ENCODE measurements at places on chromosomes 2 and 18. TPM values are rescaled to one million over a fixed set of nuclear protein-coding genes. Genes with fewer than 3 reads are reported as not detected.

DNA sequence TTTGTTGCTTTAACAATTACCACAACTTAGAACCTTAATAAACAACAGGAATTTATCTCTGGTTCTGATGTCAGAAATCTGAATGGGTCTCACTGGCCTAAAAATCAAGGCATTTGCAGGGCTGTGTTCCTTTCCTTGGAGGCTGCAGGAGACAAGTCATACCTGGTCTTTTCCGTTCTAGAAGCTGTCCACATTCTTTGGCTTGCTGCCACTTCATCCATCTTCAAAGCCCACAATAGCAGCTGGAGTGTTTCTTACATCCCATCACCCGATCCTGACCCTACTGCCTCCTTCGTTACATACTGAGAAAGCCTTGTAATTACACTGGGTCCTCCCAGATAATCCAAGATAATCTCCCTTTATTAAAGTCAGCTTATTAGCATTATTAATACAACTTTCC lies 18.1 kb downstream of the NETO1 start:
- no peak for DNase-seq

DNA sequence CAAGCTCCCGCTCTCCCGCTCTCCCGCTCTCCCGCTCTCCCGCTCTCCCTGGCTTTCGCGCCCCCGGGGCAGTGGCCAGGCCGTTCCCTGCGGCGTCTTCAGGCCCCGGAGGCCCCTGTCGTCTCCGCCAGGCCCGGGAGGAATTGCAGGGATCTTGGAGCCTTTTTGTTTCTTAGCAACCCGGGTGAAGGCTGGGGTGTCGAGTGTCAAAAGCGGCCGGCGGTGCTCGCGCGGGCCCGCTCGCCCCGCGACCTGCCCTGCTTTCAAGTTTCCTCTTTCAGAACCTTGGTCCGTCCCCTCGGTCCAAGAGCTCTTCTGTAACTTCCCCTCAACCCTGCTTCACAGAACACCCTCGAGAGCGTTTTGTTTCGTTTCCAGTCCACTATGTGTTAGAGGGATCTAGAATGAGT lies 1.4 kb downstream of the RNF138 start:
- DNase-seq = peak; percentile 92

GRCh38 chr2:211391189-211391567 lies 834.8 kb downstream of the CPS1 start:
- no peak for DNase-seq

DNA sequence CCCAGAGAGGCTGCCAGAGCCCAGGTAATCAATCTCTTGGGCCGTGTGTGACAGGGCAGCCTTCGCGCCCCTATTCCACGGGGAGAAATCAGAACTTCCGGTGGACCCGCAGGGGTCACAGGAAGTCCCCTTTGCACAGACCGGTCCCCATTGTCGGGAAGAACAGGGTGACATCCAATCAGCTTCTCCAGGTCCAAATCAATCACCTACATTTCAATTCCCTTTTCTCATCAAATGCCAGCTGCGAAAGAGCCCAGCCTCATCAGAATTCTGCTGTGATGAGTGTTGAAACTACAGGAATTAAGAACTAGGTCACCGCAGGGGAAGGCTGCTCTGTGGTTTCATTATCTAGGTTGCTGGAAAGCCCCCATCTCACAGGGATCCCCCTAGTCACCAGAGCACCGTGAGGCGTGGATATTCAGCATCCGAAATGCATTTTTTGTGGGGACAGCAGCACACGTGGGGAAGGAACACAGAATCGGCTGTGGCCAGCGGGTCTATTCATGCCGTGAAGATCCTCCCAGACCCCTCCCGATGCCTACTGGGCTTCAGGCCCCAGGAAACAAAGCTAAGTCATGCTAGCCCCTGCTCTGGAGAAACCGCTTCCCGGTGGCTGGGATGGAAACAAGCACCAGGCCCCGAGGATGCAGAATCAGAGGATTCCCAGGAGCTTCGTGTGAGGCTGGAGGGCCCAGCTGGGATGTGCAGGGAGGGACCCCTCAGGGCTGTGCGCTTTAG lies 193.7 kb upstream of the ID2 start:
- no peak for DNase-seq

DNA sequence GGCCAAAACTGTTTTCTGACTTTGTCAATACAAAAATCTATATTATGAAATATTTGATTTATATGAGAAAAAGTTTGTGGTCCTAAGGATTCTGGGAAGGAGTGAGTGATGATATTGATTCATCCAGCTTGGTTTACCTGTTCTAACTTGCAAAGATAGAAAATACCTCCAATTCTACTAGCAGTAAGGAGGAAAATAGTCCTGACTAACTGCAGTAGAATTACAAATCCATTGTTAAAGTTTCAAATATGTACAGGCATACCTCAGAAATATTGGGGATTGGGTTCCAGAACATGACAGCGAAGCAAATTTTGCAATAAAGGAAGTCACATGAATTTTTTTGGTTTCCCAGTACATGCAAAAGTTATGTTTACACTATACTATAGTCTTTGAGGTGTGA lies 158.8 kb upstream of the CYRIA start:
- no peak for DNase-seq

- no peak for DNase-seq
Measured at GRCh38 chr18:59500765-59501164, 141.7 kb upstream of the LMAN1 start.

DNA sequence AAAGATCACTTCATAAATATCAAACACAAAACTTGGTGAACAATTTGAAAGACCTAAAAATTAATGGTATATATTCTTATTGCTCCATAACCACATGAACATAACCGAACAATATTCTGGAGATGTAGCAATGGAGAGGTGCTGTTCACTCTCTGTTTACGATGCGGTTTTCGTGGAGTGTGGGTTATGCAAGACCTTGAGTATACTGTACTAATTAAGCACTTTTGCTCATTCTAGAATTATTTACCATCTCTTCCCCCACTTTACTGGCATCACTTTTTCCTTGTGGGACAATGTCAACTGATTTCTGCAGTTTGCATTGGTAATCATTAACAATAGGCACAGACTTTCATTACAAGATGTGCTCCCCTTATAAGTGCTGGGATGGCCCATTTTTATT lies 97.6 kb downstream of the RAPH1 start:
- no peak for DNase-seq

DNA sequence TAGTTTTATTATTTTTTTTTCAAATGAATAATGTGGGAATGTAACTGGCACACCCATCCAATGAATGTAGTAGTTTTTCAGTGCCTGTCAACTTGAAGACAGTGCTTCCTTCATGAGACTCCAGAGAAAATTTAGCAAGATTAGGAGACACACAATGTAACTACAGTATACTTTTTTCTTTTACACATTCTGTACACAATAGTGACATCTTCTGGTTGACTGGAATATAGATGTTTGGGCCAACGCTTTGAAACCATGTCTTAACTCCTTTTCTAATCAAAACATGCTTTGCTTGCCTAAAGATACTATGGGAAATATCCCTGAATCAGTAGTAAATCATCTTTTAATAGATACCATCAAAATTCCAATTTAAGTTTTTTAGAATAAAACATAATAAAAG lies 229.5 kb upstream of the ZC3H15 start:
- no peak for DNase-seq

DNA sequence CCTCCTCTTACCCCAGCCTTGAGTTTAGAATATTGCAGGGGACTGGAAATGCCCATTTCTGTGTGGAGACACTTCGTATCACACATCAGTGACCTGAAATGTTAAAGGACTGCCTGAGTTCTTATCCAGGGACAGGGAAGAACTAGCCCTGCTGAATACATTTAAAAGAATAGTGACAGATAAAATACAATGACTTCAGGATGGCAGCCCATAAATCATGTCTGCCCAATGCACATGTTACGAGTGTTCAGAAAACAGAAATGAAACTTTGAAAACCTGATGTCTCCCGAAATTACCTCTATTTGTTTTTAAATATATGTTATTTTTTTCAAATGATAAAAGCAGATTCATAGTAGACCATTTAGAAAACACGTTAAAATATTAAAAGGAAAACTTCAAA lies 22.3 kb upstream of the RAB12 start:
- no peak for DNase-seq

CTIF gene
- total RNA-seq = 58.5 TPM

TTC32 gene
- 14.7 TPM for total RNA-seq

UGT1A5 gene
- total RNA-seq = 1.0 TPM

Measured in upper lobe of left lung (tissue), 6 donors.